Aorta (tissue), 5 donors: ENCODE measurements at places on chromosomes 2 and 18. TPM values are rescaled to one million over a fixed set of nuclear protein-coding genes. Genes with fewer than 3 reads are reported as not detected.

Gene REG3A
- total RNA-seq = 8.3 TPM

Gene NFATC1
- 37.2 TPM for total RNA-seq

Gene NT5C1B
- not detected for total RNA-seq

Gene ZNF397
- total RNA-seq = 32.8 TPM

Gene BOLL
- total RNA-seq = not detected

Gene ING5
- 31.7 TPM for total RNA-seq

Gene STRN
- 33.8 TPM for total RNA-seq

Gene FARSB
- total RNA-seq = 14.6 TPM

Gene RMDN2
- 5.3 TPM for total RNA-seq

Gene ASB18
- total RNA-seq = not detected

Gene NTSR2
- not detected for total RNA-seq

Gene REG1B
- total RNA-seq = 3.8 TPM

Gene DCDC2C
- 0.27 TPM for total RNA-seq

Gene KCNK3
- 14.7 TPM for total RNA-seq

Gene CYP26B1
- total RNA-seq = 12.9 TPM

Gene LRRTM1
- total RNA-seq = 0.39 TPM

Gene OR6B2
- total RNA-seq = not detected

Gene SPTBN1
- 540 TPM for total RNA-seq

Gene GPR17
- not detected for total RNA-seq

Gene ANKRD30B
- total RNA-seq = not detected

Gene LOXL3
- total RNA-seq = 18.9 TPM

Gene CAD
- total RNA-seq = 19.5 TPM

Gene MC4R
- not detected for total RNA-seq

Gene AMER3
- total RNA-seq = not detected
